ENCODE measurements at places on chromosomes 6 and 20.

DNA sequence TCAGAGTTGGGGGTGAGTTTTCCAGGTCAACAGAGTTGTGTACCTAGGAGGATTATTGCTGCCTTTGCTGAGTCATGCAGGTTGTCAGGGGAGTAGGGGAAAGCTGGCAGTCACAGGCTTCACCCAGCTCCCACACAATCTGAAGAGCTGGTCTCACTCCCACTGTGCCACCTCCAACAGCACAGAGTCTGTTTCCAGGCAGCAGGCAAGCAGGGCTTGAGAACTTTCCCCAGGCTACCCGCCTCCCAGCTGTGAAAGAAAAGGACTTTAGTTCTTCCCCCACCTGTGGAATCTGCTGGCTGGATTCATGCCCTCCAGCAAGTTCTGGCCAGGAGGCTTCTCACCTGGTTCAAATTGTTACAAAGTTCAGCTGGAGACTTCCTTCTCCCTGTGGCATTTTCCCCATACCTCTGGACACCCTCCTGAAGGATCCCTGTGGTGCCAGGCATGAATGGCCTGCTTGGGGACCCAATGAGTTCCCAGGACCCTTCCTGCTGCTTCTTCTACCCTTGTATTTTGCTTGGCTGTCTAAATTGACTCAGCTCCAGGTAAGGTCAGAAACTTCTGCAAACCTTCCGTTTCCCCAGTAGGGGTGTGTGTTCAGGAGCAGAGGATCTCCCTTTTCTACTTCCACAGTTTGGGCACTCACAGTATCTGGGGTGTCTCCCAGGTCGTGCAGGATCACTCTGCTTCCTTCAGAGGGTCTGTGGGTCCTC lies 378.1 kb upstream of the MAN1A1 start:
- DNase-seq, result no peak

DNA sequence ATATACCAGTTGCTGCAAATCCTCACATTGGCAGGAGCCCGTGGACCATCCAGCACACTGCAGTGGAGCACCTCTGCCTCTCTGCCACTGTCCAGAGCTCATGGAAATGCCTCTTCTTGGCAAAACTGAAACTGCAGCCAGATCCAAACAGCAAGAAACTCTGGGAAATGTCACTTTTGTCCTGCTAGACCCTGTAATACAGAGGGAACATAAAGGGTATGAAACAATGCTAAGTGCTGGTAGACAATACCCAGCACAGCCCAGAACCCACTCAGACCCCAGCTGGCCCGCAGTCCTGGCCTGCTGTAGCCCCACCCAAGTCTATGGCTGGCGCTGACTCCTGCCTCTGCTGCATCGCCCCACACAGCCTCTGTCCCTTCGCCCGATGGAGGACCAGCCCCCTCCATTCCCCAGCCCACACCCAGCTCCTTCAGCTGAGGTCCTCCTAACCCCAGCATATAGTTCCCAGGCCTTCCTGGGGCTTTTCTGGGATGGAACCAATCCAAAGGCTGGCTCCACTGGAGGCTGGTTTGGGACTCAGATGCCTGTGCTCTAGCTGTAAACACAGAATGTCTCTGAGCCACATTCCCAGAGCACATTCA lies 242.5 kb downstream of the LRFN2 start:
- no peak for DNase-seq

DNA sequence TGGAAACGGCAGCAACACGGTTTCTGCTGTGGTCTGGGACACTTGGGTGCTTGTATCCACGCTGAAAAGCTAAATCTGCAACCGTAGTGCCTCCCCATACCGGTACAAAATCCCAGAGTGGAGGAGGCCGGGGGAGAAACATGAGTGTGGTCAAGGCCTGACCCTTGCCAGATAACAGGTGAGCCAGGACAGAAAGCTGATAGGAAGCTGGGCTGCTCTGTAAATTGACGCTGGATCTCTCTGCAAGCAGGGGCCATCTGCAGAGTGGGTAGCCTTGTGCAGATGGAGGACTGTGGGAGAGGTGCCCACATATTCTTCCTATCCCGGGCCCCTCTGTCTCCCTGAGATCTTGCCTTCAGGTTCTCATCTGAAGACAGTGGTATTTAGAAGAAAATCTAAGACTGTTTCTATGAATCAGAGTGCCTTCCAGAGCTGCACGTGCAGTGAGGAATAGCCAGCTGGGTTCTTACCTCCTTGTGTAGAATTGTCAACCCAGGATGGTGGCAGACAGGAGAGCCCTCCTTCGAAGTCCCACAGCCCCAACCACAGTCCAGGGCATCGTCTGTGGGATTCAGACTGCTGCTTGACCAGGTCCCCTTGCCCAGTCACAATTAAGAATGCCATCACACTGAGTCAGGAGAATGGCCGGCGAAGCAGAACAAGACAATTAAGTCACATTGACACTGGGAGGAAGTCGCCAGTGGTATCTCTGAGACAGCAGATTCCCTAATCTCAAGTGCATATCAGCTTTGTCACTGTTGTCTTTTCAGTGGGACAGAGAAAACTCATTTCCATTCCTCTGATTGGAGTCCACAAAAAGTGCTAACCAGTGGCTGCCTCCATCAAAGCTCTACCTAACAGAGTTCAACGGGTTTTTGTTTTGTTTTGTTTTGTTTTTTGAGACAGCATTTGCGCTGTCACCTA lies 100.0 kb upstream of the RIPOR2 start:
- DNase-seq, result peak; percentile 34

GRCh38 chr6:70666706-70667105 lies 977 bp upstream of the SMAP1 start:
- DNase-seq, result no peak

GRCh38 chr6:135440087-135440792 lies 57.3 kb downstream of the AHI1 start:
- DNase-seq, result no peak

DNA sequence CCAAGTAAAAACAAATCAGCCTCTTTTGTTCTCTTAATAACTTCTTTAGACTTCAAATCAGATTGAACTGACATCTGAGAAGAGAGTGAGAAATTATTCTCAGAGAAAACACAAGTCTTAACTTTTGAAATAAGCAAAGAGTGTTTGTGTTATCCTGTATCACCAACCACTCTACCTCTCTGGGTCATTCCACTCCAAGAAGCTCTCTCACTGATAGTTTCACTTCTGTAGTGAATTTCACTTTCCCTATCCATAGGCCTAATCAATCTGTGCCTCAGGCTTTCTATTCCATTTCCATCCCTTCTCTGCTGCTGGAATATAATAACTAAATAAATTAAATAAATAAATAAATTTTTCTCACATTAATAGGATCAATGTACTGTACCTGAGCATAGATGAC lies 235.0 kb downstream of the HTR1B start:
- no peak for DNase-seq

DNA sequence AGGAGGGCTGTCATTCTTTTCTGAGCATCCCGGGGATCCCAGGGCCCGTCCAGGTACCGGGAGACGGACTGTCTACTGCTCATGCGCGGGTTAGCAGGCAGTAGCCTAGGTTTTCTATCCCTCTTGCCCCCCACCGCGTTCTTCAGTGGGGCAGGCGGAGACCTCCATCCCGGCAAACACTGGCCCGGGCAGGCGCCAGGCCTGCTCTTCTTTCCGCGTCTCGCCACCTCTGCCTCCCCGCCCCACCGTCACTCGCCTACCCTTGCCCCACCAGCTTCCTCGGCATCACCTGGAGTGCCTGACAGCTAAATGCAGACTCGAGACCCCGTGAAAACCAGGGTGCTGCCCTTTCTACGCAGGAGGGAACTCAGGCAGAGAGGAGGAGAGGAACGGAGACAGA lies 1937.7 kb upstream of the DEFB115 start:
- DNase-seq, result no peak

DNA sequence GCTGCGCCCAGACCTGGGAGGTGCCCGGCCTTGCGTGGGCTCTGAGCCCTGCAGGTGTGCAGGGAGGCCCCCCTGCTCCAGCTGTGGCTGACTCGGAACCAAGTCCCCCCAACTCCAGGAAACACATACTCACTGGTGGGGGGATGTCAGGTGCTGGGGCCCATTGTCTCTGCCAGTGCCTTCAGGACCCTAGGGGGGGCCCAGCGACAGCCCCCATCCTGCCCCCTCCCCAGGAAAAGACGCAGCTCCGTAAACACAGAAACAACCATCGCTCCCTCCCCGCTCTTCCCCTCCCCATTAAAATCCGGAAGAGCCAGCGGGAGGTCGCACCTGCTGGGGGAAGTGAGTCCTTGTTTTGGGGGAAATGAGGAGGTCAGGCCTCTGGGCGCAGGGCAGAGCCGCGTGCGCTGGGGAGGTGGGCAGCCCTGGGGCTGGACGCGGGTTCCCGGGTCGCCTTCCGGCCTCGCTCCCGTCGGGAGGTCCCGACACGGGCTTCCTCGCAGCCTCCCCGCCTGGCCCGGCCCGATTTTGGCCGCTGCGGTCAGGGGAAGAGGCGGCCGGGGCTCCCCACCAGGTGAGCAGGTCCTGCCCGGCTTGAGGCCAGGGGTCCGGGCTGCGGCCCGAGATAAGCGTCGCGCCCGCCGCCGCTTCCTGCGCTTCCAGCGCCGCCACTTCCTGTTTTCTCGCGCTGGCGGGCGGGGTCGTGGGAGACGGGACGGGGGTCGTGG lies 6.2 kb downstream of the C20orf204 start:
- no peak for DNase-seq

GRCh38 chr20:52129611-52130010 lies 62.0 kb downstream of the ZFP64 start:
- no peak for DNase-seq

GRCh38 chr6:134065706-134066105 lies 13.3 kb upstream of the SLC2A12 start:
- no peak for DNase-seq

DNA sequence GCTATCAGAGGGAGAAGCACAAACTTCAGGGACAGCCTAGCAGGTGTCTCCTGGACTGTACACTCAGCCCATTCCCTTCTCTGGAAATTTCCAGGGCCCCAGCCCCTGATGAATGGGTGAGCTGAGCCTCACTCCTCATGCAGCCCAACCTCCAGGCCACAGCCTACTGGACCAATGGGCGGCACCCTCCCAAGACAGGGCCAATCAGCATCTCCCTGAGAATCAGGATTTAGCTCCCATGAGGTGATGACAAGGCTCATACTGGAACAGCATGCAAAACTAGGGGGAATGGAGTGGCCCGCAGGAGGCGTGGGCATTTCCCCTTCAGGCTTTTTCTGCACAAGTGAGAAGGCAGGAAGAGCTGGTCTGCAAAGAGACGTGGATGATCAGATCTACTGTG lies 29.0 kb downstream of the NFATC2 start:
- DNase-seq, result no peak

GRCh38 chr6:42337985-42338743 lies 113.6 kb downstream of the TRERF1 start:
- no peak for DNase-seq

GRCh38 chr6:111291336-111292259 lies 191.4 kb downstream of the REV3L start:
- no peak for DNase-seq

Data from central memory CD4-positive, alpha-beta T cell (primary cell).